RWPE2 (cell line): ENCODE measurements at places on chromosomes 2 and 18.
A peak's percentile ranks its signal among the peaks of the same experiment; 100 is the strongest.

- peaks cover 16% of the 10 kb centered on the region for H3K36me3 ChIP-seq
- peak overlapping the region; percentile 91 for H3K27ac ChIP-seq
- peaks cover 10% of the 10 kb centered on the region for H3K4me1 ChIP-seq
- no peaks in the 10 kb centered on the region for H3K27me3 ChIP-seq
Observed at GRCh38 chr18:63368611-63369010, 1.6 kb upstream of the KDSR start.

- no peaks in the 10 kb centered on the region for H3K27me3 ChIP-seq
- no peak for DNase-seq
- no peaks in the 10 kb centered on the region for H3K36me3 ChIP-seq
- no peak overlapping the region for H3K27ac ChIP-seq
- peaks cover 8% of the 10 kb centered on the region for H3K4me1 ChIP-seq
Observed at GRCh38 chr2:58449286-58450010, 208.3 kb upstream of the FANCL start.

DNA sequence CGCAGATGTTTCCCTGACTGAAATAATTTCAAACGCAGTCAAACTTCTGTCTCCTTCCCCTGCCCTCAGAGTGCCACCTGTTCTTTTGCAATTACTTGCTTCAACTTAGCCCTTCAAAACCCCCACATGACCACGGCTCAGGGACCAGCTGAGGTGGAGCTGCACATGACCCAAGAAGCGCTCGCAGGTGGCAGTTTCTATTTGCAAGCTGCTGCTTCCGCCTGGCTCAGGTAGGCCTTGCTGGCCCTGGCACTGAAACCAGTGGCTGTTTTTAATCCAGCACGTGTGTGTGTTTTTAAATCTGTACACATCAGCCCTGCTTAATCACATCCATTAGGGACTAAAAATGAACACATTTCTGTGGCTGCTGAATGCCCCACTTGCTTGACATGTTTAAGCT, 95.3 kb downstream of the CCDC93 start:
- peaks cover 40% of the 10 kb centered on the region for H3K36me3 ChIP-seq
- DNase-seq, result no peak
- no peaks in the 10 kb centered on the region for H3K27me3 ChIP-seq
- H3K4me1 ChIP-seq, result no peaks in the 10 kb centered on the region
- no peak overlapping the region for H3K27ac ChIP-seq
- no peak overlapping the region for H3K4me3 ChIP-seq

- no peak overlapping the region for H3K27ac ChIP-seq
- H3K27me3 ChIP-seq, result no peaks in the 10 kb centered on the region
- H3K36me3 ChIP-seq, result no peaks in the 10 kb centered on the region
- no peak overlapping the region for H3K4me3 ChIP-seq
- no peaks in the 10 kb centered on the region for H3K4me1 ChIP-seq
Observed at GRCh38 chr2:241815477-241816430, 6.8 kb downstream of the NEU4 start.

DNA sequence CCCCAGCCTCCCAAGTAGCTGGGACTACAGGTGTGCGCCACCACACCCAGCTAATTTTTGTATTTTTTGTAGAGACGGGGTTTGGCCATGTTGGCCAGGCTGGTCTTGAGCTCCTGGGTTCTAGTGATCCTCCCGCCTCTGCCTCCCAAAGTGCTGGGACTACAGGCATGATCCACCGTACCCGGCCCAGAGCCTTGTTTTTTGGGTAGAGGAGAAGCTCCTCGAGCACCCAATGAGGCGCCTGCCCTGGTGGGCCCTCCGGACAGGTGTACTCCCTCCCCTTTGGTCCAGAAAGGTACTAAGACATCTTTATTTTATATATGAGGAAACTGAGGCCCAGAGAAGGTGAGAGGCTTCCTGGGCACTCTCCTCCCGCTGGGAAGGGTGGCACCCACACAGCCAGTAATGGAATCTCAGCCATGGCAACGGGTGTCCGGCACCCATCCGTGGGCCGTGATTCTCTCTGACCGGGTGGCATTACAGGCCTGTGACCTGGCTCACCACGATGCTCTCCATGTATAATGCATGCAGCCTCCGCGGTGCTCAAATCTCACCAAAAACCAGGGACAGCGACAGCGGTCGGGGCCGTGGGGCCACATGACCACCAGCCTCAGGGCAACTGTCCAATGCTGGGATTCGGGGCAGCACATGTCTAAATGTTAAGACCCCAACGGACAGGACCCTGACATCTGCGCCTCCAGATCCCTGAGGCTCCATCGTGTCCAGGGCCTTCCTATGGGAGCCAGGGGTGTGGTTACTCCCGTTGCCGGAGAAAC, 16.8 kb upstream of the KLHL30 start:
- no peaks in the 10 kb centered on the region for H3K36me3 ChIP-seq
- no peaks in the 10 kb centered on the region for H3K4me1 ChIP-seq
- DNase-seq, result no peak
- no peak overlapping the region for H3K27ac ChIP-seq
